ENCODE measurements at places on chromosomes 1 and 21.

DNA sequence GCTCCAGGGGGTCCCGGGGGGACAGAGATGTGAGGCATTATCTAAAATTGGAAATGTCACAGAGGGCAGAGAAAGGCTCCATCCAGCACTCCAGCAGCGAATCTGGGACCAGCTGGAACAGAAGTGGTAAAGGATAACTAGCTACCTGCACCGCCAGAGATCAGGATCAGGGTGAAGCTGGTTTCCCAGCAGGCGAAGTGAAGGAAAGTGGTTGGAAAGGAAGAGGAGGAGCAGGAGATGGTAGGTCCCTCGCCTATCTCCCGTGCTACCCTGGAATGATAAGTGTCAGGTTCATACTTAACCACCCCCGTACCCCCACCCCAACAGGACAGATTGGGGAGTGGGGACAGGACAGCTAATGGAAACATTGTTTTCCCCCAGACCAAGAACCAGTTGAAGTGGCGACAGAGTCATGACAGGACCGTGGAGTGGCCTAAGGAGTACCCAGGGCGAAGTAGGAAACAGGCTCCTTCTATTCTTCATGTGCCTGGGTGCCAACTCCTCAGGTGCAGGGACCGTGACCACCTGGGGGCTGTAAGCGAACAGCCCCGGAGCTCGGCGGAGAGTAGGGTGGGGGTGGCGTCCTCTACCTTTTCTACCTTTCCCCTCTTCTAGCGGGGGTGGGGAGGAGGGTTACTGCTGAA is 717 bp downstream of the B4GALT3 start:
- DNase-seq, result no peak

DNA sequence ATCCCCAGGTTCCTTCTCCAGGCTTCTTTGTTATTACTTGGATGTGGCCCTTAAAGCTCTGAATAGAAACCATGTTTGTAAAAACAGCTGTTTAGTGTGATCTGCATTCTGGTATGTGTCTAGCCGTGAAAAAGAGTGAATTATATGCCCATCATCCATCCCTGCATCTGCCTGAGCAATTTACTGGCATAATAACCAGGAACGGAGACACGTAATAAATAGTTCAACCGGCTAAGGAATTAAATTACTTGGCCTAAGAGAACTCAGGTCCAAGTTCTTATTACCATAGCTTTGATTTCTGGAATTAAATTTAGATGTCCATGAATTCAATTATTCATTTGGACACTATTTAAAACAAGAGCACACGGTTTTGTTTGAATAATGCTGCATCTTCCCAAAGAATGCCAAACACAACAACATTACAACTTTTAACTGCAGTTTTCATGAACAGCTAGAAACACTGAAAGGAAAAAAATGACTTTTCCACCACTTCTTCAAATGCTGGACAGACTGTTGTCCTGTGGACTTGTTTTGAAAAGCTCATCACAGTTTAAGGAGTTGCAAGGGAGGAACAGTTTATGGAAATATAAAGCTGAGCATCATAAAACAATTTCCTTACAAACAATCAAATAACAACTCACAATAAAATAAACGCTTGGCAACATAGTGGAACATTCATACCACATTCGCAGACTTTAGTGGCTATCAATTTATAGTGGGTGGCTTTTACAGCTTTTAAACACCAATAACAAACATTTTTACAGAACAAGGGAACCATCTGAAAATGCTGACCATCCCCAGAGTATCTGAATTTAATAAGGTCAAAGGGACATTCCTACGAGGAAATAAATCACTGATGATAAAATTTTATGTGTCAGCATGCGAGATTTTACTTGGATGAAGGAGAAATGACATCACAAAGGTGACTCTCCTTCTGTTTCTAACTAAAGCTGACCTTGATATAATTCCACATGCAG is 144.7 kb downstream of the APP start:
- no peak for DNase-seq

- no peak for DNase-seq
Measured at GRCh38 chr21:26079366-26079765, 91.2 kb downstream of the APP start.

GRCh38 chr1:119828266-119828665 is 17.0 kb upstream of the REG4 start:
- no peak for DNase-seq

GRCh38 chr1:118773656-118774055 is 214.5 kb downstream of the TBX15 start:
- DNase-seq, result no peak

DNA sequence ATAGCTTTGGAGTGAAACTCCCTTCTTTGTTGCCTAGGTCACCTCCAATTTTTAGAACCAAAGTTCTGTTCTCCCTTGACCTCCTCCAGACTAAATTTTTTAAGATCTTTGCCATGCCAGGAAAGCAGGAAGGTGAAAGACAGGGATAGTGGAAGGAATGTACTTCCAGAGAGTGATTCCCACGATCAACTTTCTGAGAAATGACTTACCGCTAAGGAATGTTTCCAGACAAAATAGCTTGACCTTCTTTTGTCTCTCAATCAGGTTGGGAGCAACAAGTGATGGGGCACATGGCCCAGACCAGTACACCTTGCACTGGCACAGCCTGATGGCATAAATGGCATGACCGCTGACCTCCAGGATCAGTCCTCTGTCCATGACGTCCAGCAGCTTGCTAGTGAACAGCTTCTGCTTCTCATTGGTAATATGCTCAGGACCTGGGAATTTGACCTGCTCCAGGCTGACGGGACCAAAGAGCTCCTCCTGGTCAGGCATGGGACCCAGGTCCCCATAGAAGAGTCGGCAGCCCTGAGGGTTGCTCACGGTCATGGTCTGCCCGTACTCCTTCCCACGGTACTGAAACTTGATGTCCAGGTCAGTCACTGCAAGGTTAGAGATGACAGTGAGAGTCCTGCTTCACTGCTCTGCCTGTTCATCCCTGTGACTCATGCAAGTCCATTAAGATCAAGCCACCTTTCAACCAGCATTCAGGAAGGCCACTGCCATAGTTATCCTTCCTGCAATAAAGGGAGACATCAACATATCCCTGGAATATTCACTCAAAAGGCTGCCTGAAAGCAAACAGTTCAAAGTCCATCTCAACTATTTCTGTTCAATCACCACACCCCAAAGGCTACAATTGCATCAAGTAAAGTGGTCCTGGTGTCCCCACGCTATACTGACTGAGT is 6.2 kb upstream of the C1orf74 start:
- DNase-seq, result no peak
